Activated CD8-positive, alpha-beta memory T cell treated with anti-CD3 and anti-CD28 coated beads, Interleukin-2, amount 50 U/mL, for 48 hours (primary cell): ENCODE measurements at places on chromosomes 7 and 10.

GRCh38 chr7:897771-898376 is 21.5 kb downstream of the GET4 start:
- no peak for DNase-seq

DNA sequence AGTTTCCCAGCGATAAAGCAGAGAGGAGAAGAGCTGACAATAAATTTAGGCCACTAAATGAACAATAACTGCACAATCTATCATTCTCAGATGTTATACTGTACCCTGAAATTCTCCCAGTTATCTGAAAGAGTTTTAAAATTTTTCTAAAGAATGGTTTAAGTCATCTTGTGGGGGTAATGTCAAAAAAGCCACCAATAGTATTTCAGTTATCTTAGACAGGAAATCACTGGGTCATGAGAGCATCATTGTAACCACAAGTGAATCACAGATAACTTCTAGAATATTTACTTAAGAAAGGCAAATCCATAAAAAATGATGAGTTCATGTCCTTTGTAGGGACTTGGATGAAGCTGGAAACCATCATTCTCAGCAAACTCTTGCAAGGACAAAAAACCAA is 147.1 kb downstream of the DNAJB9 start:
- no peak for DNase-seq

DNA sequence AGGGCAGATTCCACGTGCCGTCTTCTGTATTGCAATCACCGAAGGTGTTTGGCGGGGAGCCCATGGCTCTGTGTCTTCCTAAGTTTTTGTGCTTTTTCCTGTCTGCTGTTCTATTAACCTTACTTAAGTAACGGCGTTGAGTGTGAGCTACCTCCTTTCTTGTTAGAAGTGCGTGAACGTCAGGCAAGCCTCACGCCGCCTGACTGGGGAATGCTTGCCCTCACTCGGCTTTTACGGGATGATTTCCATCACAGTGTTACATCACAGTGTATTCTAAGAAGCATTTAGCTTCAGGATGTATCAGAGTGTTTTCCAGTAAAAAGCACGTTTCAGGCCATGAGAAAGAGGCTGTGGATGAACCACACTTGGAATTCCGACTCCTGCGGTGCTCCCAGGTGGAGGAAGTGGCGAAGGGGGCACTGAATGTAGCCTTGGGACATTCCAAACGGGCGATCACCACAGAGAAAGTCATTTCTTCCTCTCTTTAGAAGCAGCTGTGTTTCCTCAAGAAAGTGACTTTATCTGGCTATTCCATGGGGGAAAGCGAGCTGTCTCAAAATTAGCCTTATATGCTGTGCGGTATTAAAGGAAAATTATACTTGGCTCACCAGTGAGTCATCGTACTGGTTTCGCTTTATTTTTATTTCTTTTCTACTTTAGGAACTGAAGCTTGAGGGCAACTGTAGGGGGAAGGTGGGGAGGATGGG is 290.7 kb downstream of the KLF6 start:
- DNase-seq, result no peak

DNA sequence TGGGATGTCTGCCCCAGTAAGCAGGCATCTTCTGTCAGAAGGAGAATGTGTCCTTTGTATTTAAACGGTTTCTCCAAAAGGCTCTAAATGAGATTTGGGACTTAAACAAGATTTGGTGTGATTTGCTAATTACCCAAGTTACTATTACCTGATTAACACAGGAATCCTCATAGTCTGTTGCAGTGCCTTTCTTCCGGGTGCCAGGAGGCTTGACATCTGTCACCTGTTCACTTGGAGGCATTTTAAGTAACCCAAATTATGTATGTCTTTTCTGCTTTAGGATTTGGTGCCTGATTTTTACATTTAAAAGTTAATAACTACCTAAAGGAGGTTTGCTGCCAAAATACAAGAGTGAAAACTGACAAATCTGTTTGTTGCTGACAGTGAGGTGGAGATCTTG is 587.9 kb upstream of the GALNT17 start:
- no peak for DNase-seq

DNA sequence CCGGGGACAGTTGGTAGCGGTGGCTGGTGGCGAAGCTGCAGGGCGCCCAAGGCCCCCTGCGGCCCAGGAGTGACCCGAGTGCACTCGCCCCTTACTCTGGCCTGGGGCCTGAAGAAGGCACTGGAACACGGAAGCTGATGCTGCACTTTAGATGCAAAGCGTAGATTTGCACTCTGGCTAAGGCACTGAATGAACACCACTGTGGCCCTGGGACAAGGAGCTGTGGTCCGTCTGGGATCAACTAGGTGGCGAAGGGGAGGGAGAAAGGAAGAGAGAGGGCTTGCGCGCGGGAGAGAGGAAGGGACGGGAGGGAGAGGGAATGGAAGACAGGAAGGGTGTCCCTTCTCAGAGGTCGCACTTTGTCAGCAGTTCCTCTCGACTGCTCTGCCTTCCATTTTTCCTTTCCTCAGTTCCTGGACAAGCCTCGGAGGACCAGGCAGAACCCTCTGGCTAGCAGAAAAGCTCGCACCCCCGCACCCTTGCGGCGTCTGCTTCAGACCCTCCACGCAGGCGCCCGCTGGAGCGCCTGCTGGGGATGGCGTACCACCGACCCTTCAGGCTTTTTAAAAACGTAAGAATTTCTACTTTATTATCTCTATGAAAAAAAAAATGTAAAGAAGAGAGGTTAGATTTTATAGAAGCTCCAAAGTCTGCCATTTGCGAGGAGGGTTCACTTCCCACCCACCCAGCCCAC is 1.2 kb downstream of the FERD3L start:
- DNase-seq, result no peak

- DNase-seq, result no peak
These were observed 18.4 kb downstream of the SPOCK2 start for GRCh38 chr10:72069751-72070526.

GRCh38 chr10:35192645-35193249 is 66.1 kb downstream of the CREM start:
- DNase-seq, result no peak

DNA sequence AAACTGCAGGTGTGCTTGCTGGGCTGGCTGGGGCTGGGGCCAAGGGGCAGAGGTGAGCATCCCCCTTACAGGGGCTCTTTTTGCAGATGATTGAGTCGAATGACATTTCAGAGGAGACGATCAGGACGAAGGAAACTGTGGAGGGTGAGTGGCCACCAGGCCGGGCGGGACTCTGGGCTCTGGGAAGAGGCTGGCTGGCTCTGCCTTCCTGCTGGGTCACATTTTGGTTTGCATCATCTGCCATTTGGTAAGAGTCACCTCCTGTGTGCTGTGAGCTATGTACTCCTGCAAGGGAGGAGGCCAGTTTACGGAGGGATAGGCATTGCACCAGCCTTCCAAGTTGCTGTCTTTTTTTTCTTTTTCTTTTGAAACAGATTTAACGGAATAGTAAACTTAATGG is 73.0 kb upstream of the GTF2IRD1 start:
- DNase-seq, result no peak

DNA sequence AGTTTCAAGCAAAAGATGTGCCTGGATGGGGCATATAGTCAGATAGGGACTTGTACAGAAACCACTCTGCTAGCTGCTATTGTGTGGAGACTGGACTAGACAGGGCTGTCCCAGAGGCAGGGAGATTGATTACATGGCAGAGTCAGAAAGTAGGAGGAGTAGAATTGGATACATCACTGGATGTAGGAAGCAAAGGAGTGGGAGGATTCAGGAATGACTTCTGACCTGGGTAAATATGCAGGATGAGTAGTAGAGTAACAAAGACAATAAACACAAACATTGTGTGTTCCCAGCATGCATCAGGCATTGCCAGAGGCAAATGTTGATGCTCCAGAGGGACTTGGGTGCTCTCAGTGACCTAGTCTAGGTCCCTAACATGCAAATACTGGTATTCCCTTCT is 30.9 kb upstream of the MAT1A start:
- DNase-seq, result no peak

GRCh38 chr7:23332910-23333612 is 33.9 kb downstream of the MALSU1 start:
- no peak for DNase-seq

DNA sequence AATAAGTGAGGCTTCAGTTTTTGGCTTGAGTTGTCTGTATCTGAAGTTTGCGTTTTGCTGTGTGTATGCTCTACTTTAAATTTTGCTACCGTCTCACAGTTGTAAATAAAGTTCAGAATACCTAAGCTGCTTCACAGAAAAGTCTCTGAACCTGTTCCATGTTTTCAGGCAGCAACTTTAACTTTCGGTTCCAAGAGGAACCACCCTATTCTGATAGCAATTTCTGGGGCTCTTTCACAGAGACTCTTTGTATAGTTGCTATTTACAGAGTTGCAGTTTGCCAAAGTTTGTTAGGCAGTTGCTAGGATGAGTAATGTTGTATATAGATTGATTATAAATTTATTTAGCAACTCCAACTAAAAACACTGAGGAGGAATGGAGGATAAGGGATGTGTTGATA is 5.7 kb downstream of the FAM221A start:
- no peak for DNase-seq

DNA sequence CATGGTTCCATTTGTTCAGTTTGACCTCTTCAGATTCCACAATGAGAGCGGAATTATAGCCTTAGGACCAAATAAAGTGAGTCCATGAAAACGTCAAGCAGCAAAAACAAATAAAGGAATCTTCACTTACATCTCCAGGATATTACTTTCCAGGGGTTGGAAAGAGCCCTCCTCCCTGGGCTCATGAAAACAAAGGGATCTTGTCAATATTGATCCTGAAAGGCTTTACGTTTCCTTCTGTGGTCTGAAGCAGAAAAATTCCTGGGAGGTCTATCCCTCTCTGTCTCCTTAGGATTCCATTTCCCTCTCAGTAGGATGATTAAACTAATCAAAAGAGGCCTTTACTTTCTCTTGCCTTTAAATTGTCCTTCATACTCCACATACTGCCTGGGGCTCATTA is 293.5 kb downstream of the GPAM start:
- no peak for DNase-seq

GRCh38 chr7:106864298-106865081 is 592 bp upstream of the PIK3CG start:
- DNase-seq, result no peak
